ENCODE measurements at places on chromosomes 7 and 10. TPM values are rescaled to one million over a fixed set of nuclear protein-coding genes. Genes with fewer than 3 reads are reported as not detected.

GRCh38 chr10:24848195-24848594 lies 104.2 kb downstream of the PRTFDC1 start:
- no peak for DNase-seq

GRCh38 chr7:4071370-4072058 lies 610.6 kb upstream of the FOXK1 start:
- DNase-seq: no peak

GRCh38 chr10:128338951-128339350 lies 212.7 kb upstream of the MKI67 start:
- DNase-seq: no peak

GRCh38 chr7:159157714-159158113 lies 13.0 kb upstream of the VIPR2 start:
- DNase-seq: no peak

Gene EPHA1
- polyA plus RNA-seq: 25.0 TPM

Gene SMKR1
- 3.6 TPM for polyA plus RNA-seq

DNA sequence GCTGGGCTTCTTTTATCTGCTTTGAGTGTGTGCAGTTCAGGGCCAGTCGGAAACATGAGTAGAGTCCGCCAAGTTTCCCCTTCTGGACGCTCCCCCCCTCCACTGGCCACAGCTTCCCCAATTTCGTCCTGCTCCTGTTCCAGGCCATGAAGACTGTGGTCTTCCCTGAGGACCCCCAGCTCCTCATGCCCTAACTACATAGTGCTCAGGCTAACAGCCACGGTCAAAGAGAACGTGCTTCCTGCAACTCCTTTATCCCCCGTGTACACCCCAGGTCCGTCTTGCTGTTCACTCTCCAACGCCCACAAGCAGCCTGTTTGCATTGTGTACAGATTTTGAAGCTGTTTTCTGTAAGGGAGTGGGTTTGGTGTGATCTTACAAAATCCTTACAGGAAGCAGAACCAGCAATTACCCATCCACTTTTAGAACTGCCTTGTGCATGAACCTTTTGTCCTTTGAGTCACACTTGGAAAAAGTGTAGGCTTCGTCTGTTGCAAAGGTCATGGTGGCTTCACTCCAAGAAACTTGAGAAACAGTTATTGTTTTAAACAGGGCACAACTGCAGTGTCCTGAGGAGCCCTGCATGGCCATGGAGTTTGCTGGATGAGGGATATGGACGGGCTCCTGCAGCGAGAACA lies 77.0 kb upstream of the FAM20C start:
- DNase-seq: no peak

Gene HERPUD2
- polyA plus RNA-seq: 42.6 TPM

DNA sequence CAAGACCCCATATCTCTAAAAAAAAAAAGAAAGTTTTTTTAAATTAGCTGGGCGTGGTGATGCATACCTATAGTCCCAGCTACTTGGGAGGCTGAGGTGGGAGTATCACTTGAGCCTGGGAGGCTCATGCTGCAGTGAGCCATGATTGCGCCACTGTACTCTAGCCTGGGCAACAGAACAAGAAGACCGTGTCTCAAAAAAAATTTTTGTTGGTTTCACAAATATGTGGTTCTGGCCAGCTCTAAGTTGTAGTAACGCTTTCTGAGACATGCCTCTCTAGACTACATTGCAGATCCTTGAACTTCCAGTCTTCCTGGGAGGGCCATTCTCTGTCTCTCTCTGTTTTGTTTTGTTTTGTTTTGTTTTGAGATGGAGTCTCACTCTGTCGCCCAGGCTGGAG lies 24.6 kb upstream of the RHBDD2 start:
- DNase-seq: no peak

Gene MMP21
- polyA plus RNA-seq: 0.74 TPM

GRCh38 chr10:70295321-70295720 lies 11.5 kb upstream of the NPFFR1 start:
- no peak for DNase-seq

DNA sequence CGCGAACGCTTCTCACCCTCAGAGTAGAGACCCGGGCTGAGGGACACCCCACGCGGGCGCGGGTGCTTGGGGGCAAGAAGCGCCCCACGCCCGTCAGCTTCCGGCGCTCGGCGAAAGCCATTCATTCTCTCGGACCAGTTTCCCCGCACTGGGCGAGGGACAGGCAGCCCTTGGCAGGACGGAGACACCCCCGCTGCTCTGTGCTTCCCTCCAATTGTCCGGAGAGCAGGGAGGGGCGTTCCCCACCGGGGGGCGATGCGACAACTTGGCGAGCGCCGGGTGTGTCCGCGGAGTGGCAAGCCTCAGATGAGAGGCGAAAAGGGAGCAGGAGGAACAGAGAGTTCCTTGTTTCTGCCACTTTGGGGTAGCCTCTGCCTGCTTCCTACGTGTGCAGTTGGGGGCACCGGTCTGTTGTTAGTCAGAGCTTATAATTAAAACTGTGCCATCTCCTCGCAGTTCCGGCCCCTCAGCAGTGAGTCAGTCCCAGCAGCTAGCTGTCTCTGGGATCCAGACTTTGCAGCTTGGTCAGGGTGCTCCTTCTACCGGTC lies 1.7 kb downstream of the GPR158 start:
- no peak for DNase-seq

DNA sequence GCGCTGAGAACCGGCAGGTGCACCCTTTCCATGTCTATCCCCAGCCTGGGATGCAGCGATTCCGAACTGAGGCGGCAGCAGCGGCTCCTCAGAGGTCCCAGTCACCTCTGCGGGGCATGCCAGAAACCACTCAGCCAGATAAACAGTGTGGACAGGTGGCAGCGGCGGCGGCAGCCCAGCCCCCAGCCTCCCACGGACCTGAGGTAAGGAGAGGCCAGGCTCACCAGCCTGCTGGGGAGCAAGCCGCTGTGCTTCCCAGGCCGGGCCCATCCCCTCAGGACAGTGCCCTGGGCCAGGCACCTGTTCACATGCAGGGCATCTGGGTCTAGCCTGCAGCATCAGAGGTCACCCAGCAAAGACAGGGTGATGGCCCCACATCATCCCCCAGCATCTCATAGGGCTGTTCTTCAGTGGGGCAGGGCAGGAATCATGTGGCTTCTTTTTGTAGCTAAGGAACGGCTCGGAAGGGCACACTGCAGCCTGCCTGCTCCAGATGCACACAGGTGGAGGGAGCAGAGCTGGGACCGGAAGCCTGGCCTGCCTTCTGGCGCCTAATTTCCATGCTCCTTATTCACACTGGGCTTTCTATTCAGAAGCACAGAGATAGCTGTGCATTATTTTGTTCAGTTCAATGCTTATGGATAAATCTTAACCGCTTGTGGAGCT lies 18.9 kb downstream of the BAG3 start:
- DNase-seq: no peak

GRCh38 chr7:130476297-130477150 lies 15.4 kb upstream of the MEST start:
- no peak for DNase-seq

DNA sequence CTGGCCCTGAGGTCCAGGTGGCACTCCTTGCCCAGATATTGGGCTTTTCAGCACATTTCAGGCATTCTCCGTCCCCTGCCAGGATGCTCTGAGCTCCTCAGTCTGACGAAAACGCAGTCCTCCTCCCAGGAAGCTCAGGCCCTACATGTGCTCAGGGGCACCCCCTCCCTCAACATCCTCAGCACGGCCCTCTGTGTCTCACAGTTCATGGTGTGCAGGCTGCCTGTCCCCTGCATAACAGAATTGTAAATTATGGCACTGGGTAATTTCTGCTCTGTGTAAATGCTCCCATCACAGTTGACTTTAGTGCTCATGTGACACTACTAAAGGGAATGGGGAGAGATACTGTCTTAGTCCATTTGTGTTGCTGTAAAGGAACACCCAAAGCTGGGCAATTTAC lies 563.8 kb downstream of the DNAJB6 start:
- no peak for DNase-seq

DNA sequence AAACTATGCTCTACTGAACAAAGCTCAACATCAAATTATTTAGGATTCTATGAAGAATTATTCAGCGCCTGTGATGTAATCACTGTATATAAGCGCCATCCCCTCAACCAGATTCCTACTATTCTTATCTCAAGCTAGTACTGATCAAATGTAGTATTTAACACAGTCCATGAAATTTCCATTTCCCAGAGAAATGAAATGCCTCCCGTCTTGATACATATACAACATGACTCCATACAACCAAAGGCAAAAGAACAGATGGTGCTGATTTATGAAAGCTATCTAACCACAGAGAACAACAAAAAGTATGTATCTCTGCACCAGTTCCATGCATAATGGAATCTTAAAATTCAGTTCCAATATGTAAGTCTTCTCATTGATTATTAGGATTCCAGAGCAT lies 406.1 kb downstream of the PARD3 start:
- no peak for DNase-seq
